ENCODE measurements at places on chromosomes 7 and 10.

GRCh38 chr7:155291045-155291530, 6.6 kb upstream of the INSIG1 start:
- DNase-seq = no peak

DNA sequence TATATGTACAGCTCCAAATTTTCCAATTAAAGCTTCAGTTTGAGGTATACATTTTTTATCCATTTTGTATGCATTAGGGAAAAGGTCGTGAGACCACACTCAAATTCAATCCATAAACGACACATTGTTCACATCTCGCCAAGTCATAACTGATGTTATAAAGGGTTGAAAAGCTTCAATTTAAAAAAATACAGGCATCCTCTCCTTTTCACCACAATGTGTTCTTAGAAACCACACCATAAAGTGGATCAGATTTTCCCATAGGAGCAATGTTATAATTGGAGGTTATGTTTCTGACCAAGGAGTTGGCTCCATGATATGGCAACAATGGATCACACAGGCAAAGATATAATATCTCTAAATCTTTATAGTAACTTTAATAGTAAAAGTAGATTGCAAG, 663.6 kb downstream of the PARD3 start:
- no peak for DNase-seq

DNA sequence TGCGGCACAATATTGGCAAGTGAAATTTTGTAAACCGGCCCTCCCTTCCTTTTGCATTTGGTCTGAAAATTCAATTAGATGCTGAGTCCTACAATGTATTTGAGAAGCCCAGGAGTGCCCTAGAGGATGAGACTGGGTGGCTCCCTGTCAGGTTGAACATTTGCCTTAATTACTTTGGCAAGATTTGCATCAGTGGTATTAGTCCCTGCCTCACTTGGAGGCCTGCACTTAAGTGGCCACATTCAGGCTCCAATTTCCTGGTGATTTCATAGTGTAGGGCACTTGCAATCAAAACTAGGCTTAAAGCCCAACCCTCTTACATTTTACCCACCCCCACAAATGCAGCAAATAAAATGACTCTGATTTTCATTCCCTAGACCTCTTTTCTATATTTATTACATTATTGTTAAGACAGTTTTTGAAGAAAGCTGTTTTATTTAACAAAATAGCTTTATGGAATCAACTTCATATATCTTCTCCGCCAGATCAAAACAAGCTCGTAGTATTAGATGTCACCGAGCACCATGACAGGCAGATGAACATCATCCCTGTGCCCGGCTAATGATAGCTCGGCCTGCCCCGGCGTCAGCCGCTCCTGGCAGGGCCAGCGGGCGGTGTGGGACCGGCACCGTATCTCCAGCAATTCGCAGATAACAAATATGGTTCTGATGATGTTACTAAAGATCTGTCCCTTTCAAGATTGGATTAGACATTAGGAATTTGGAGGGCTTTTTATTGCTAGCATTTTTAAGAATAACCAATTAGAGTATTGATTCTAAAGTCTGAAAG, 73.6 kb downstream of the EGFR start:
- no peak for DNase-seq

DNA sequence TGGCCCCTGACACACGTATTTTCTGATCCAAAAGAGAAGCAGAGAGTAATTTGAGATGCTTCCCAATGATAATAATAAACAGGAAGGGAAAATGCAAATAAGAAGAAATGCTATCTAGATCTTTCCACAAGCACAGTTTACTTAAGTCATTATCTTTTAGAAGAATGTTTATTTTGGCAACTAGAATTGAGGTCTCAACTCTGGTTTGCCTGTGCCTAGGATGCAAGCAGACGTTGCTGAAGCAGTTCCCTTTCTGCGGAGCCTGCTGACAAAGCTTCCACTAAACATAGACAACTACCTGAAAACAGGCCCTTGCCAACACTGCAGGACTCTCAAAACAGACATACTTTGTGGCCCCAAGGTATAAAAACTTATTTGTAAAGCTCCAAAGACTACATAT, 315.8 kb upstream of the POM121L12 start:
- no peak for DNase-seq

- DNase-seq = no peak
These were observed 146.8 kb downstream of the CALN1 start for GRCh38 chr7:72265071-72265904.

DNA sequence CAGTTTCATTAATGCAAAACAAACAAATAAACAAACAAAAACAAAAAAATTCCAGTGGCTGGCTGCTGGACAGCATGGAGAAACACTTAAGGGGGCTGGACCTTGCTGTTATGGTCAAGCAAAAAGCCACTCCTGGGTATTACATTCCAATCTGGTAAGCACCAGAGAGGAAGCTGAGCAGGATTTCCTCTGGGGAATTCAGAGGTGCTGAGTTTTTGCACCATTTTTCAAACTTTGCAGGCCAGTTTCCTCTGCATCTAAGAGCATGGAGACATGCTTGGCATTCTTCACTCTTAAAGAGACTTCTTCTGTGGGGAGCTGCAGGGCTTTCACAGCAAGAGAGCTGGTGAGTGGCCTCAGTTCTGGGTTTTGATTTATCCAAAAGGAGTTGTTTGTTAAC, 84.5 kb downstream of the FZD1 start:
- no peak for DNase-seq

GRCh38 chr10:43192884-43193283, 54.6 kb downstream of the CSGALNACT2 start:
- DNase-seq = no peak

GRCh38 chr7:151716323-151716722, 160.6 kb downstream of the PRKAG2 start:
- DNase-seq = no peak

DNA sequence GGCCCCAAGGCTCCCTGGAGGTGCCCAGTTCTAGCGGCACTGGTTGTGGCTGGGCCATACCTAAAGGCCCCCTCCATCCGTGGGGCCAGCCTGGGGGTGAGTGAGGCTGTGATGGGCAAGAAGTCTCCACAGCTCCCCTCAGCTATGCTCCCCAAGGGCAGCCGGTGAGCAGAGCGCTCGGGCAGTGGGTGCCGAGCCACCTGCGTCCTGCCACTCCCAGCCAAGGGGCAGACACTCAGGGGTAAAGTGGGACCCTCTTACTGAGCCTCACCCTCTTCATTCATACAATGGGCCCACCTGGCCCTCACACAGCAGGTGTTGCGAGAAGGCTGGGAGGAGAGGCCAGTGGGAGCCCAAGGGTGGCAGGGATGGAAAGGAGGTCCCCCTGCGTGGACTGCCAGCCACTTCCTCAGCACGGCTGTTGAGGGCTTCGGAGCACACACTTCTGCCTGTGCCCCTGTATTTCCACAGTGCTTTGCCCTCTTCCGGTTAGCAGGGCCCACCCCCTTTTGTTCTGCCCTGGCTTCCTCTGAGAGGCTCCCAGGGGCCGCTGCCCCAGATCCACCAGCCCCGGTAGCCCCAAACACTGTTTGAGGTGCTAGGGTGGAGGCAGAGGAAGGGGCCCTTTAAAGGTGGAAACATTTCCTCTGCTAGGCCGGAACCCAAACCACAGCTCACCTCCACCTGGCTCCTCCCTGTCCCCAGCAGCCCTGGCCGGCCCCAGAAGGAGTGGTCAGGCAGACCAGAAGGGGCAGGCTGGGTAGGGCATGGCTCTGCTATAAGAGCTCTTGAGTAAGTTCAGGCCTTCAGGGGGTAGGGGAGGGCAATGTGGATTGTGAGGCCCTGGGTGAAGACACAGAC, 16.4 kb upstream of the C10orf105 start:
- no peak for DNase-seq

DNA sequence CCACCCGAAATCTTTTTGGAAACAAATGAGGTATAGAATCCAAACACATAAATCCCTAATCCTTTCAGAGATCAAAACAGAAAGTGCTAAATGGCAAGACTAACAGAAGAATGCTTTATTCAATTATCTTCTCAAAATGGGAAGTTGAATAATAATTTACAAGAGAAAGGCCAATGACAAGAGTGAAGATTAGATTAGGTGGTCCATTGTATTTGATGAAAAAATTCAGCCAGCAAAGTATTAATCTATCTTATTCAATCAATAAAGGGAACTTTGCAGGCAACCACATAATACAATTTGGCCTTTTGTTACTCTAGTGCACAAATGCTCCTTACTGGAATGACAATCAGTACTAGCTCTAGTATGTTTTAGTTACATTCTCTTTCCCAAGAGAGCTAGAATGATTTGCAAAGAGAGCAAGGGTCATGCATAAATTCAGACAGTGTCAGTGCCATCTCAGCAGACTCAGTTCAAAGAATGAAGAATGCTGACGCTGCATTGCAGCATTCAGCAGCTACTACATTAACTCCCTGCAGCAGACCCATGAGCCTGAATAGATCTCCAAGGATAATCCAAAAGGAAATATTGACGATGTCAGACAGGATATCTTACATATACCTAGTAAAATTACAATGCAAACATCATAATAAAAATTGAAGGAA, 131.8 kb downstream of the ANK3 start:
- DNase-seq = no peak

GRCh38 chr7:55134786-55135185, 116.0 kb downstream of the EGFR start:
- DNase-seq = no peak

DNA sequence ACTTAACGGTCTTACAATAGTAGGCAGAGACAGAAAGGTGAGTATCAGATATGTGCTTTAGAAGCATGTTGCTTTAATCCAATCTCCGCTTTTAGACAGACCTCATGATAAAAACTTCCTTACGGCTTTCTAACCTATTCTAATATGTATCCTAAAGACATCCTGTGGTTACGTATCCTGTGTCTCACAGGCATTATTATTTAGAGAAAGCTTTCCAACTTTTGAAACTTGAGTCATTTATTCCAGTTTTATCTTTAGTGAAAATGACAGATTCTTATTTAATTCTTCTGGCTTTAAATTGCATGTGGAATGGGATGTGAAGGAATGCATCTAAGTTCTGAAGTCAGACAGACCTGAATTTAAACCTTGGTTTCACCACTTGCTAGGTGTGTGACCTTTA, 118.9 kb downstream of the OTUD1 start:
- DNase-seq = no peak

- no peak for DNase-seq
These were observed 195.6 kb upstream of the AUTS2 start for GRCh38 chr7:69402696-69403095.

DNA sequence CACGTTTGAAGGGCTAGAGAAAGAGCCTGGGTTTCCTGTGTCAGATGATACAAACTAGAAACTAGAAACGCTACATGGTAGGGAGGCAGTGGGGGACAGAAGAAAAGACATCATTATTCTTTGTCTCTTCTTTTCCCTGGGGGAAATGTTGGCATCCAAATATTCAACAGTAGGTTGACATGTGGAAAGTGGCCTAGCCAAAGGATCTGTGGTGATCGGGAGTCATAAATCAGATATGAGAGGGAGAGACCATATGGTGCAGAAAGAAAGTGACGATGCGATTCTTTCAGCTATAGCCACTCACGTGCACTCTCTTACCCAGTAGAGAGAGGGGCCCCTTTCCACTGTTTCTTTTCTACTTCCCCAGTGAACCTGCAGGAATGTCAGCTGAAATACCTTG, 964.7 kb downstream of the LRMDA start:
- DNase-seq = no peak

GRCh38 chr7:30896036-30896435, 15.6 kb upstream of the AQP1 start:
- DNase-seq = no peak

DNA sequence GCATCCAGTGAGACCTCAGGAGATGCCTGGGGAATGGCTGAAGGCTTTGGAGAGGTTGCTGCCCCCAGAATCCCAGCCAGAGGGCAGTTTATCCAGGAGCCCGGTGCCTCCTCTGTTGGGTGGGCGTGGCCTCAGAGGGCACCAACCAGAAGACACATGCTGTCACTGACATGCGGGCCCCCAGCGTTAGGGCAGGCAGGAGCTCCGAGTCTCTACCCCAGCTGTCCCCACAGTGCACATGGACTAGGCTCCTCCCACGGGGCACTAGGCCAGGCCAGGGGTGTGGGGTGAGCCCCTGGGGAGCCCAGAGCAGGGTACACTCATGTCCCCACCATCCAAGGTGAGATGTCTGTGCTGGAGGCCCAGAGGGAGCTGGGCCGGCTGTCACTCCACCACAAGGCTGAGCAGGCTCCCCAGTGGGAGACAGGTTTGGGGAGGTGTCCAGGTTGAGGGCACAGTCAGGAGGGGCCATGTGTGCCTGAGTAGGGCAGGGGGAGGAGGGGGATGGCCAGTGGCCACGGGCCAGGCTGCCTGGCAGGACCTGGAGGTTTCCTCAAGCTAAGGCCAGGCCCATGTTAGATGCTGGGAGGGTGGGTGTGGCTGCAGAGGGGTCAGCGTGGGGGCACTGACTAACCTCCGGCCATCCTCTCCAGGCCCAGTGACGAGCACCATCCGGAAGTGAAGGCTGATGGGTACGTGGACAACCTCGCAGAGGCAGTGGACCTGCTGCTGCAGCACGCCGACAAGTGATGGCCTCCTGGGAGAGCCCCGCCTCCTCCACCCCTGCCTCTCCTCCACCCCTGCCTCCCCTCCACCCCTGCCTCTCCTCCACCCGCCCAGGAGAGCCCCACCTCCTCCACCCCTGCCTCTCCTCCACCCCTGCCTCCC, 131.3 kb downstream of the FAM53B start:
- DNase-seq = no peak

DNA sequence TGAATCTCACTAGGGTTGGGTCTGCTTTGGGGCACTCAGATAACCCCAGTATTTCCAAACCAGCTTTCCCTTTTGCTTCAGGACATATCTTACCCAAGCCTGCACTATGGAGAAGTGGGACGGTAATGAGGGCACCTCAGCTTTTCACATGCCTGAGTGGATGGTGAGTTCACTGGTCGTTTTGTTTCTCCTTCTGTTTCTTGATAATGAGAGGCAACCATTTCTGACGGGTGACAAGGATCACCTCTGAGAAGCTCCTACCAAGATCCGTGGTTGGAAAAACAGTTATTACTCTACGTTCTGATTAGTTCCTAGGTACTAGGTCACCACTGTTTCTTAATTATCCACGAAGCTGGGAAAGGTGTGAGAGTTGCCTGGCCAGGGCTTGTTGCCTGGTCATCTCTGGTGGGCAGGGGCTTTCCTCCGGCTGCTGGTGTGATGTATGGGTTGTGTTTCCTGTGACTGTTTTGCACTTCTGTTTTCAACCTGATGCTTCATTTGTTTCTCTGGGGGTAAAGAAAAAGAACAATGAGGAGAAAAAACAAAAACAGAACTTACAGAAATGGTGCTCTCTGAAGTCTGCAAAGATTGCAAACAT, 65.7 kb upstream of the STRIP2 start:
- no peak for DNase-seq

DNA sequence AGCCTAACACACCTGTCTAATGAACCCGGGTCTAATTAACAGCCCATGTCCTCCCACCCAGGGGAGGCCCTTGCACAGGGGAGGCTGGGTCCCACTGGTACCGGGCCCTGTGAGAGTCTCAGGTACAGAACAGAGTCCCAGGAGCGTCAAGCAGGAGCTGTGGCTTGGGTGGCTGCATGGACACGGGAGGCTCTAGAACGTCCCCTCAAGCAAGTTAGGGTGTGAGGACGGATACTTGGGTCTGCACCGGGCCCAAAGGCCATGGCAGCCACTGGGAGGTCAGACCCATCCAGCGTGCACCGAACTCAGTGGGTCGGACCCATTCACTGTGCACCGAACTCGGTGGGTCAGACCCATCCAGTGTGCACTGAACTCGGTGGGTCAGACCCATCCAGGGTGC, 309.7 kb downstream of the DNAJB6 start:
- no peak for DNase-seq

- DNase-seq = no peak
These were observed 162.2 kb upstream of the BMPER start for GRCh38 chr7:33742999-33743587.

Data from esophagus squamous epithelium (tissue), 5 donors.